Stimulated activated CD4-positive, alpha-beta T cell treated with anti-CD3 and anti-CD28 coated beads, Interleukin-12 subunit alpha, Interleukin-12 subunit beta, amount 100 ng/mL, for 48 hours (primary cell): ENCODE measurements at places on chromosomes 7 and 10.

GRCh38 chr10:48461623-48462481 lies 143.0 kb downstream of the ARHGAP22 start:
- DNase-seq = no peak

DNA sequence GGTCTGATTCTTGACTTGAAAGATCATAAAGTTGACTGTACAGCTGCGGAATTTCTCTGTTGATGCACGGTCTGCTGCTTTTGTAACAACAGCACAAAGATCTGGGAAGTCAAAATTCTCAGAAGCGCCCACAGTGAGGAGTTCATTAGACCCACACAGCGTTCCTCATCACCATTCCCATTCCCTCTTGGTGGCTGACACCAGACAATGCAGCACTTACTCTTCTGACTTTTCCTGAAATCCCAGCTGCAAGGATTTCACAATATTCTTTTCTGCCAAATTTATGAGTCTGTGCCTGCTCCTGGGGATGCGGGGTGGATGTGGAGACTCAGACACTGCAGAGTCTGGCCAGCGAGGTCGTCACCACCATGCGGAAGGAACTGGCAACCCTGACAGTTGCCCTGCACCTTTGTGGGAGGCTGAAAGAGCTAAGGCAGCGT lies 233.9 kb downstream of the FANK1 start:
- DNase-seq = no peak

- DNase-seq = no peak
Measured at GRCh38 chr10:68301790-68302502, 29.9 kb upstream of the HNRNPH3 start.

DNA sequence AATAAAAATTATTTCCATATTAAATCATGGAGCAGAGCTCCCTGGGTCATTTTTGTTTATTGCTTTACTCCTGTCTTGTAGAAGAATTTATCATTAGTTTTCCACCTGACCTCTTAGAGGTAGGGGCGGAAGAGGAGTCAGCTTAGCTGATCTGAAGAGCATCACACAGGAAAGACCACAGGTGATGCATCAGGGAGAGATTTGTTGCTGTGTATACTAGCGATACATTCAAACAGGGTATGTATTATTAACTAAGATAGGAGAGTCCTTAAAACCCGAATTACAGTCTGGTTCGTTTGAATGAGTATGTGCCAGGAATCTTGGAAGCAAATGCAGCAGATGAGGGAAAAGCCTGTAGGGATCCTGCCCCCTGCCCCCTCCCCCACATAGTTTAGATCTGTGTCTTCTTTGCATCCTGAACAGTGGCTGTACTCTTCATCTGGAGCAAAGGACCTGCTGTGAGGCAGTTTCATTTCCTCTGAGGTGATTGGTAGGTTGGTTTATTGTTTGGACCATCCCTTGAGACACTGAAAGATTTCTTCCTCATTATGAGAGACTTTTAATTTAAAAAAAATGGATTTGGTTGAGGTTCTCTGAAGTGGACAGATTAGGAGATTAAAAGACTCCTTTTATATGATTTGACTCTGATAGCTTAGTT lies 177.0 kb downstream of the SND1 start:
- DNase-seq = no peak

DNA sequence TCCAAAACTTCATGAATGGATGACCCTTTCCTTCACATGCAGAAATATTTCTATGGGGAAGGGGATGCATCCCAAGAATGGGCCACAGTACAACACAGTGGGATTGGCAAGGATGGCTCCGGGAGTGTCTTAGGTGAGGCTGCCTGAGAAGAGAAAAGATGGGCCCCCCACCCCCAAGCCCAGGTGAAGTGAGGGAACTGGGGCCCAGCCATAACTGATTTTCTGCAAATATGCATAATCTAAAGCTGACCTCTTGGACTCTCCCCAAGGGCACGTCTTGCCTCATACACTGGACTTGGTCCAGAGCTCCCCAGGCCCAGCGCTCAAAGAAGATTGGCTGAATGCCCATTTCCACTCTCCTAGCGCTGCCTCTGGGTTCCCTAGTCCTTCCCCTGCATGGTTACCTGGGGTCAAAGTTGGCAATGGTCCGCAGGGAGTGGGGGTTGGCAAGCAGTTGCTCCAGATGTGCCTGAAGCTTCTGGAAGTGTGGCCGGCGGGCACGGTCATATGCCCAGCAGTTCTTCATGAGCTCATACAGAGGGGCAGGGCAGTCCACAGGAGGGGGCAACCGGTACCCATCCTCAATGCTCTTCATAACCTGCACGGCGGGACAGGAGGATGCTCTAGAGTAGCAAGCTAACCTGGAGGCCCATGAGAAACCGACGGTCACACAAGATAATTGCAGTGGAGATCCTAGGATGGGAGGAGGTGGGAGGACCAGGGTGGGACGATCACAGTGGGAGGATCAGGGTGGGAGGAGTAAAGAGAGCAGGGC lies 12.3 kb downstream of the ZYX start:
- no peak for DNase-seq

DNA sequence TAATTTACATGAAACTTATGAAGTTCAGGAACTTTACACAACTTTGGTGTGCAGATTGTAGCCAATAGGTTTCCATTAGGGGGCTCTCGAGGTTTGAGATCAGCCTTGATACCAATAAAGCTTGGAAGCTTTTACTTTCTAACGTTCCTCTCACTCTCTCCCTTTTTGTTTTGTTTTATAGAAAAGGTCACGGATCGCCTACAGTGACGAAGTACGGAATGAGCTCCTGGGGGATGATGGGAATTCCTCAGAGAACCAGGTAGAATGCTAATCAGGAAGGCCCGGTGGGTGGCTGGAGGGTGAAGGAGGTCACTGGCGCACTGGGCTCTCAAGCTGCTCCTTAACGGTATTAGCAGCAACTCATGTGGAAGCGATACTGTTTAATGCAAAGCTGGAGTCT lies 79.9 kb downstream of the VTI1A start:
- DNase-seq = no peak
